ENCODE measurements at places on chromosomes 7 and 10. TPM values are rescaled to one million over a fixed set of nuclear protein-coding genes. Genes with fewer than 3 reads are reported as not detected.

DNA sequence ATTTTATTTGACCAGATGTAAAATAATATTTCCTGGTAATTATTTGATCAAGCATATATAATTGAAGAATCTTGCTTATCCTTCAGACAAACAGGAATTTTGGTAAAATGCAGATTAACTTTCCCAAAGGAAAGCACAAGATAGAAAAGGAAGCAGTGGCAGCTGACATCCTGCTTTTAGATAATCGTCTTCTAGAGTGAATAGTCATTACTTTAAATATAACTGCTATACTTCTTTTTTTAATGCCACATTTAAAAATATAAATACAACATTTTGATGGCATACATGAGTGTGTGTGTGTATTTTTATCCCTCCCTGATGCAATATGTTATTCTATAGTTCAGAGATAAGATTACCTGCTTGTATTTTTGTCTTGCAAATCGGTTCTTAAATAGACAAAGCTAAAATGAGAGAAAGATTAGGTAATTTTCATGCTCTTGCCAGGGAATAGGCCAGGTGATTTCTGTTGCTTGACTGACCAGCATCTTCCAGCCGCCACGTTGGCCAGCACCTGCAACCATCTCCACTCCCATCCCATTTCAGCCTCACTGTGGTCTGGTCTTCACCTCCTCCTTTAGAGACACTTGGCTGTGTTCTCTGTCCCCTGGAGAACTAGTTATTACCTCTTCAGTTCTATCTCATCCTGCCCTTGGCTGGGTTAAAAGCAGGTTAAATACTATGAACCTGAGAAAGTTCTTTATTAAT lies 58.1 kb downstream of the MDFIC start:
- no peak overlapping the region for H3K4me3 ChIP-seq
- DNase-seq, result no peak

Gene IGF2BP3
- 124 TPM for total RNA-seq

Gene ENO4
- not detected for total RNA-seq

Gene FAM131B
- total RNA-seq, result 22.3 TPM

Gene ITGA8
- total RNA-seq, result not detected
